ENCODE measurements at places on chromosomes 6 and 20.

DNA sequence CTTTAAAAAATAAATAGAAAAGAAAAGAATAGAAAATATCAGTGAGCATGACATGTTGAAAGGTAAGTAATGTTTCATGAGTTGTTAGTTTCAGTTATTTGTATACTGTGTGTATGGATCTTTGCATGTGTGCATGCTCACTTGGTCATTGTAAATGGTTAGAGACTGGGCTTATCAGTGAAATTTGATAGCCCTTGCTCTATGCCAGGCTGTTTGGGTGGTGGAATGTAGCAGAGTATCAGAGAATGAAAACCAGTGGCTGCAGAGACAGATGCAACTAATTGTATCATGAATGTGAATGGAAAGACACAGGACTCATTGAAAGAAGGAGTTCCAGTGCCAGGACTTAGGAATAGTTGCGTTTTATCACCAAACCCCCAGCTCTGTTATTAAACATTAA lies 4.2 kb downstream of the GSTA2 start:
- no peak for DNase-seq

- no peak for DNase-seq
Measured at GRCh38 chr6:170181338-170181690, 109.6 kb downstream of the DLL1 start.

DNA sequence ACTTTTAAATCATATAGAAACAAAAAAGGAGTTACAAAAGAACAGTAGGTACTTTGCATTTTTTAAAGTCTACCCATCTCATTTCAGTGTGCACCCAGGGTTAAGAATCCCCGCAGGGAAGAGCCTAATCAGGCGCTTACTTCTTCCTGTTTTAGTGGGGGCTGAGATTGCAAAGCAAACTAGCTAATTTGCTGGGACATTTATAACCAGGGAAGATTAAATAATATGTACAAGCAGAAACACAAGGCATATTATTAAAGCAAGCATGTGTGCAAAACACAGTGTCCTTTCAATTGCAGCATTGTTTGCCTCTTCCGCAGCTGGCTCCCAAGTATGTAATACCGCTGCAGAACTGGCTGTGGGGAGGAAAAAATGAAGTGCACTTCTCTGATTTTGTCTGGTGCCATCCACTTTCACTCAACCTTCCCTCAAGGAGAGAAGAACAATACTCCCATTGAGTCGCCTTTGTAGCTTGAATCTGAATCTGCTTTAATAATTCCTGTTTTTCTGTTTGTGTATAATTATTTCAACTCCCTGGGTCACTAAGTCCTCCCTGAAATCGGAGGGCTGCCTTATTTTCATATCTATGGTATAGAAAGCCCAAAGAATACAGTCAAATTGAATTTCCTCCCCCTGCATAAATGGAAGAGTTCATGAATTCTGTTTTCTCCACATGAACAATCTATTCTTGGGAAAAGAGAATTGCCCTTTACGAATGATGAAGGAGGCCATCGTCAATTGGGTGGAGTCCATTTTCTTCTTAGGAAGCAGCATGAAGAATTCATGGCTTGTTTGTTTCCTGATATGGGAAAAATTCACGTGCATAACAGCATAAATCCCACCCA lies 23.3 kb upstream of the BCAS1 start:
- DNase-seq = no peak

- no peak for DNase-seq
Measured at GRCh38 chr20:63359164-63359934, 1.8 kb downstream of the CHRNA4 start.

GRCh38 chr6:170026751-170027646 lies 263.9 kb downstream of the DLL1 start:
- no peak for DNase-seq

- no peak for DNase-seq
Measured at GRCh38 chr6:16204653-16205376, 33.6 kb upstream of the GMPR start.

DNA sequence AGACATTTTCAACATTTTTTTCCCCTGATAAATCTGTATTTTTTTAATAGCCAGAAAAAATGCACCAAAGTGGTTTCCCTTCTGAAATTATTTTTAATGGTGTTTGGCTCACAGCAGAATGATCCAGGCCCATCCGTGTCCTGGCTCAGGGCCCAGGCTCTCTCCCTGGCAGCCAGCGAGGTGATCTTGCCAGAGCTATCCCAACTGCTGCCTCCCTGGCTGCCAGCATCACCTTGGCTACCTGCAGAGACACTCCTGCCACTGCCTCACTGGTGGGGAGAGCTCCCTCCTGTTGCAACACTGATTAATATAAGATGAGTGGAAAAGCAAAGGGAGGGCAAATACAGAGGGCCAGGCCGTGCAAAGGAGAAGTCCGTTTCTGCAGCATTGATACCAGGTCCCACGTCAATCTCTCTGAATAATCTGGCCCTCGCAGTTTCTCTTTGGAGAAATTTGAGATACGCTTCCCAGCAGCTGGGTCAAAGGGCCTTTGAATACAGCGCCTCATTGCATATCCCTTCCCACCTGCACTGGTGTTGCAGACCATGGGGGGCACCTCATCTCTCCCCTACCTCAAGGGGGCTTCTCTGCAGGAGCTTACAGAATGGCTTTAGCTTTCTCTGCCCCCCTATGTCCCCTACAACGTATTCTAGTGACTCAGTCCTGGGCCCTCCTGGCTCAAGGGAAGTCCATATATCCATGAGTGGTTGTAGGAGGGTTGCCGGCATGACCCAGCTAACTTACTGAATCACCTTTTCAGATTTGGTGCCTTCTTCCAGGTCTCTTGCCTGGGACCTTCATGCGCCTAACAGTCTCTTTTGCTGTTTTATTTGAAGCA lies 12.8 kb upstream of the DSTN start:
- no peak for DNase-seq

DNA sequence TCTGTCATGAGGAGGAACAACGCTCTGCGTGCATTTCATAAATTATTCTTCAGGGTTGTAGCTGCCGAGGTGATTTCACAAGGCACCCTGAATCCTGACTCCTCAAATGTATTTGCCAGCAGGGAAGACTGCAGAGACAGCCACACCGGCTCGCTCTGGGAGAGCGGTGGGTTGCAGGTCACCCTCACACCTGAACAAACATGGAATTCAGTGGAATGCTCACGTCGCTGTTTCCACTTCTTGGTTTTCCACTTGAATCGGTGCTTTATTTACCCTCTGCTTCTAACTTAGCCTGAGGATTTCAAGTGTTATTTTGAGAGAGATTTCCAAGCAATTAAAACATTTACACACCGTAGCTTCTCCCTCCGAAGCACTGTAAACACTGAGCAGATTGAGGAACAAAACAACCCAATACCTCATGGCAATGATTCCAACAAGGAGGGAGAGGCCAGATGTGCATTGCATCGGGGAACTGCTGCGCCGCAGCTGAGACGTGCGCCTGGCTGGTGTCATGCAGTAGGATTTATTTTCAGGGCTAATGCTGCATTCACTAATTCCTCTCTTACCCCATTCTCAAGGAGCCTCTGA lies 59.5 kb upstream of the GGTLC1 start:
- DNase-seq = no peak

DNA sequence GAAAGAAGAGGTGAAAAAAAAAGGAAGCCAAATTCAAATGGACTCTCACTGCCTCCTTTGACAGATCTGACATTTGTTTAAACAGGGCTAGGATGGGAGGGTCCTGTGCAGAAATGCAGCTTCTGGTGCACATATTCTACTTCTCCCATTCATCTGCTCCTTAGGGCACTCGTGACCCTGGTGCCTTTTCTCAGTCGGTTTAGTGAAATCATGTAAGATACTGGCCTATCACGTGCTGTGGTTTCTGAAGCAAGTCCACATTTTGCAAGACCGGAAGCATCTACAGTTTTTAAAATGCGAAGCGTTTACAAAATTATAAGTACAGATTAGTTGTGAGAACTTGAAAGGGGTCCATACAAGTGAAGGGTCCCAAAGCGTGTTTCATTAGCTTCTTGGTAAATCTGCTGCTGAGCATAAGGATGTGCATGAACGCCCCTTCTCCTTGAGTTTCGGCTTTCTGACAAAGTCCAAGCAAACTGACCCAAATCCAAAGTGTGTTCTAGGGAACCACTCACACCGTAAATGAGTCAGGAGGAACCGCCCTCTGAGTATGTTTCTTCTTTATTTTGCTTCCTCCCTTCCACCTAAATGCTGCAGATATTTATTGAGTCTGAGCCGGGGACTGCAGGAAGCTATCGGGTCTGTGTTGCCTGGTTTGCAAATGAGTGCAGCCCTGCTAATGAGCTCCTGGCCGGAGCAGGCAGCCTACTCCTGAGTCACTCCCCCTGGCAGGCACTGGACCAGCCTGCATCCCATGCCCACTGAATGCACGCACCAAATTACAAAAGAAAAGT lies 323.8 kb upstream of the JARID2 start:
- DNase-seq = no peak

- no peak for DNase-seq
Measured at GRCh38 chr6:136677822-136678221, 114.5 kb downstream of the MAP3K5 start.

Measured in cortex of kidney (tissue), 1 donor.